ENCODE measurements at places on chromosomes 6 and 20.

DNA sequence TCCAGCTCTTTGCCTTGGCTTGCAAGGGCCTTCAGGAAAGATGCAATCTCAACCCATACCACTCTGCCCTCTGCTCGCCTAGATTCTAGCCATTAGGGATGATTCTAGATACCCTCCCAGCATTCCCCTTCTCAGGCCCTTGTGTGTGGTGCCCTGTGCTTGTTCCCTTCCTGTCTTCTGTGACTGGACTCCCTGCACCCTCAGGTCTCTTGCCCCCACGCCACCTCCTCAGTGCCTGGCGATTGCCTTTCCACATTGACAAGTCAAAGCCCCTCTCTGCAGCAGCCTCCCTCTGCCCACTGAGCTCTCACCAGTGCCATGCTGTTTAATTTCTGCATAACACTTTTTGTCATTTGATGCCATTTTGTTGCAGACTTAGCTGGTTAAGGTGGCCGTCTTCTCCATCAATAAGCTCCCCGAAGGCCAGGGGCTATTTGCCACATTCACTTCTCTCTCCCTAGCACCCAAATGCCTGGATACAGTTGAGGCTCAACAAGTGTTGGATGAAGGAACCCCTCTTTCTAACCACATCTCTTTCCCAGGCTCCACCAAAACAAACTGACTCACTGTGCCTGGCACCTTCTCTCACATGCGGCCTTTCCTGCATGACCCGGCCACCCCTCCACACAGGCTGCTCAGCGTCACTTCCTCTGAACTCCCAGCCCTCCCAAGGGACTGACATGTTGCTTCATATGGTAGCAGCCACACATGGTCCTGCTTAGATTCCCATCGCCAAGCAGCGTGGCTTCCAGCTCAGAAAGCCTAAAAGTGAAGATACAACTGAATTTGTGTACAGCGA, 4.6 kb upstream of the TXNDC5 start:
- no peak for DNase-seq

GRCh38 chr20:57326667-57327455, 2.7 kb upstream of the SPO11 start:
- no peak for DNase-seq

- no peak for DNase-seq
Observed at GRCh38 chr6:136582711-136583471, 32.7 kb upstream of the MAP7 start.

DNA sequence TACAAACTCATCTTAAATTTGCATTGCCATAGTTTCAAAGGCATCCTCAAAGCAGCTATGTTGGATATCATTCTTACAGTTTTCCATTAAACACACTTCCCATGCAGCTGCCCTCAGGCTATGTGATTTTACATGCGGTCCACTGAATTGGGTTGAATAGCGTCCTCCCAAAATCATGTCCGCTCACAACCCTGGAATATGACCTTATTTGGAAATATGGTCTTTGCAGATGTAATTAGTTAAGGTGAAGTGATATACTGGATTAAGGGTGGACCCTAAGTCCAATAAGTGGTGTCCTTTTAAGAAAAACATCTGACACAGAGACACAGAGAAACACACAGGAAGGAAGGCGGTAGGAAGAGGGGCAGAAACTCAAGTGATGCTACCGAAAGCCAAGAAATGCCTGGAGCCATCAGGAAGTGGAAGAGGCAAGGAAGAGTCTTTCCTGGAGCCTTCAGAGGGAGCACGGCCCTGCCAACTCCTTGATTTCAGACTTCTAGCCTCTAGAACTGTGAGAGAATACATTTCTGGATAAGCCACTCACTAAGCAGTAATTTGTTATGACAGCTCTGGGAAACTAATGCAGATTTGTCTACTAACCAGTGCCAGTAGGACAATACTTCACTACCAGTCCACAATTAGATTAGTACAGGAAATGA, 42.7 kb upstream of the NHSL1 start:
- DNase-seq: no peak

- DNase-seq: no peak
Observed at GRCh38 chr20:58991715-58992114, 10.7 kb downstream of the NELFCD start.

- no peak for DNase-seq
Observed at GRCh38 chr6:125983246-125983945, 2.9 kb upstream of the TRMT11 start.

DNA sequence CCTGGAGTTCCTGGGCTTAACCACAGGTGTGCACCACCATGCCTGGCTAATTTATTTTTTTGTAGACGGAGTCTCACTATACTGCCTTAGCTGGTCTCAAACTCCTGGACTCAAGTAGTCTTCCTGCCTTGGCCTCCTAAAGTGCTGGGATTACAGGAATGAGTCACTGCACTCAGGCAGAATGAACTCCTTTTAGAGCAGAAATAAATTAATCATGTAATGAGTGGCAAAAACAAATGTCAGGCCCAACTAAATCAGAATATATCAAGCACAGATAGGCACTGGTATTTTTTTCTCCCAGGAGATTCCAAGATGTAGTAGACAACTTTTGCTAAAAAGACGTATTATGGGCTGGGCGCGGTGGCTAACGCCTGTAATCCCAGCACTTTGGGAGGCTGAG, 2.6 kb downstream of the RPS10 start:
- no peak for DNase-seq

DNA sequence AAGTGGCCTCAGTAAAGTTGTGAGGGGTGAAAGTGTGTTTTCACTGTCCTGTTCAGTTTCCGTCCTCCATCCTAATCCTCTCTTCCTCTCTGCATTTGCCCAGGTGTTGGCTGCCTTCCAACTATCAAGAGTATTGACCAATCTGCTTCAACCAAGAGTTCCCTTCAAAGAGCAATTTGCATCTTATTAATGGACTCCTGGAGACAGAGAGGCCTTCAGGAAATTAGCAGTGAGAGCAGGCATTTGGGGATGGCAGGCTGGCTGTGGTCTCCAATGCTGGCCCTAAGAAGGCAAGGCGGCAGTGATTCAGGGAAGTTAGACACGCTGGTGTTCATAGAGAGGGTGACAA, 77.2 kb downstream of the GPR6 start:
- no peak for DNase-seq

GRCh38 chr6:2124260-2124709, 121.1 kb downstream of the GMDS start:
- DNase-seq: no peak

DNA sequence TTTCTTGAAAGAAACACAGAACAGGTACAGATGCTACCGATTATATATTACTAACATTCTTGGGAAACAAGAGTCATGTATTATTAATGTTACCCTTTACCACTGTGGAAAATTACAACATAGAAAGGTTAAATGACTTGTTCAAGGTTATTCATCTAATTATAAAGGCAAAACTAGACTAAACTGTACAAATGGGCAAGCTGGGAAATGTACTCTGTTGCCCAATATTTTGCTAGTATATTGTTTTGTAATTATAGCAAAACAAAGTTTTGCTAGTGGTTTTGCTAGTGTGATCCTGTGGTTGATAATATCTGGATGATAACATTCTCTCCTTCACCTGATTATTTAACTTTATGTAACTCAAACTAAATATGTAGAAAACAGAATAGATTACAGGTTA, 96.5 kb downstream of the TINAG start:
- DNase-seq: no peak

- DNase-seq: no peak
Observed at GRCh38 chr20:58148891-58149290, 79.6 kb downstream of the ANKRD60 start.

DNA sequence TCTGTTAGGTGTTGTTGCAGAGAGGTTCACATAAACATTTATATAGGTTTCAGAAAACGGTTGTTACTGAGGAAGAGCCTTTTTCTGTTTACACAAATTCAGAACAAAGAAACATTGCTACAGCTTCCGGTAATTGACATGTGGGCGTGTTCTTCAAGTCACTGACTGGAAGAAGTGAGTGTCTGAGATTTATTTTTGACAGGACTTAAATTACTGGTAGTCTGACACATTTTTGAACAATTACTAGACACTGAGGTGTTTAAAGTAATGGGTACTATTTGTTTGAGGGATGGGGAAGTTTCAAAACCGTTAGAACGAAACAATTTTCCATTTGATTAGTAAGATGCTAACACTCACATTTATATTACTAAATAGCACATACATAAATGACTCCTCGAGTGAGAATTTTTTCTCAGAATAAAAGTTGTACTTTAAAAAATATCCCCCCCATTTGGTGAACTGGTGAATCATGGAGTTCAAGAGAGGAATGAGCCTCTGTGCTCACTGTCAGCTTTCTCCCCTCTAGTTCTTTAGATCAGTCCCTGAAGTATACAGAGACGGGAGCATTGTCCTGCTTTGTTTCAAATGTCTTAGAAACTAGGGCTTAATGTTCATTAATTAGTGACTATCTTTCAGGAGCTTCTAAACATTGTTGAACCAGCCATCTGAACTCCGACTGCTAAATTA, 98.7 kb downstream of the TSHZ2 start:
- DNase-seq: no peak

DNA sequence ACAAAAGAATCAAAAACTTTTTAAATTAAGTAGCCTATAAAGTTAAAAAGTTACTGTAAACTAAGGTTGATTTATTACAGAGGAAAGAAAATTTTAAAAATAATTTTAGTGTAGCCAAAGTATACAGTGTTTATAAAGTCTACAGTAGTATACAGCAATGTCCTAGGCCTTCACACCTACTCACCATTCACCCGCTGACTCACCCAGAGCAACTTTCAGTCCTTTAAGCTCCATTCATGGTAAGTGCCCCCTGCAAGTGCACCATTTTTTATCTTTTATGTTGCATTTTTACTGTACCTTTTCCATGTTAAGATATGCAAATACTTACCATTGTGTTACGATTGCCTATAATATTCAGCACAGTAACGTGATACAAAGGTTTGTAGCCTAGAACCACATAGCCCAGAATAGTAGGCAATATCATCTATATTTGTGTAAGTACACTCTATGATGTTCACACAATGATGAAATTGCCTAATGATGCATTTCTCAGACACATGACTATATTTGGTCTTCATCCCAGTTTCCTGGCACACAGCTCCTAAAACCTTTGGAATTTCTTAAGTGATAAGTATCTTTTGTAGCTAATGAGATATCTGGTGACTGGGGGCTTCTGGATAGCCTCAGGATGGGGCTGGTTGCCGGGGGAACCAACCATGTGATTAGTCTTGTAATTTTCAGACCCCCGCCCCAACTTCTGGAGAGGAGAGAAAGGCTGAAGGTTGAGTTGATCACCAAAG, 111.0 kb downstream of the MRPL14 start:
- DNase-seq: no peak

GRCh38 chr6:154481521-154482013, 28.9 kb downstream of the CNKSR3 start:
- no peak for DNase-seq

GRCh38 chr6:155333414-155333813, 19.1 kb upstream of the TFB1M start:
- DNase-seq: no peak

DNA sequence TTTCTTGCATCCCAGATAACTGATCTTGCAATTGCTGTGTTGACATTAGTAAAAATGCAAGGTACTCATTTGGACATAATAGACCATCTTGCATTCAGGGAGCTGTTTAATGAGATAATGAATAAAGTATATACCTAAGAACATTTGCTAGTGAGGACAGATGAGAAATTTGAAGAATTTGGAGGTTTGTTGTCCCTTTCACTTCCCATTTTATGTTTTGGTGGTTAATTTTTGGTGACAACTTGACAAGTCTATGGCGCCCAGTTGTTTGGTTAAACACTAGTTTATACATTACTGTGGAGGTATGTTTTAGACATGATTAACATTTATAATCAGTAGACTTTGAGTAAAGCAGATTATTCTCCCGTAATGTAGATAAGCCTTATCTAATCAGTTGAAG, 300.2 kb upstream of the SYNCRIP start:
- no peak for DNase-seq

DNA sequence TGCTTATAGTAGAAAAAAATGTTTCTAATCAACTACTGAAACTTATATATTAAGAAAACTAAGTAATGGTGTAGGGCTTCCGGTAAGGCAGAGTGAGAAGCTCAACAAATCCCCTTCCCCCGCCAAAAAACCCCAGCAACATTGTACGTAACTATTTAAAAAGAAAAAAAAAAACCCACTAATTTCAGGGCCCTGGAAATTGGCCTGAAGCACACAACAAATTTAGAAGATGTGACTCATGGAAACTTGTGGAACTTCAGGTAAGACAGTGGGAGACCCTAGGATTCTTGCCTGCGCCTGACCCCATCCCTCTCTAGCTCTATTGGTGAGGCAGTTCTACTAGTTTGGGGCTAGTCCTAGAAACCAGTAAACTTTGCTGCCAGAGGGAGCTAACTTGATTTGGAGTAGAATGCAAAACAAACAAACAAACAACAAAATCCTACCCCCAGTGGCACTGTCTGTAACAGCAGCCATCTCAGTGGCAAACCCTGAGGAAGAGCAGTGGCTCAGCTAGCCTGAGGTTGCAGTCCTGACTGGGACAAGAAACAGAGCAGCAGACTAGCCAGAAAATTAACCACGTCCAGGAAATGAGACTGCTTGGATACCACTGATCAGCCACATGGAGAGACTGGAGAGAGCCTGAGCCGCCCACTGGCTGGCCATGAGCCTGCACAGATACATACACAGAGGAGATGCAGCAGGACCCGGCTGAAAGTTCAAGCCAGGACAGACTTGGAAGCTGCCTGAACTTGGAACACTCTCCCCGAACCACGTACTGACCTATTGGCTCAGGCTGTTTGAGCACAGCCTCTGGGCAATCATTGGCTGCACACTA, 135.1 kb downstream of the TBXT start:
- DNase-seq: no peak

DNA sequence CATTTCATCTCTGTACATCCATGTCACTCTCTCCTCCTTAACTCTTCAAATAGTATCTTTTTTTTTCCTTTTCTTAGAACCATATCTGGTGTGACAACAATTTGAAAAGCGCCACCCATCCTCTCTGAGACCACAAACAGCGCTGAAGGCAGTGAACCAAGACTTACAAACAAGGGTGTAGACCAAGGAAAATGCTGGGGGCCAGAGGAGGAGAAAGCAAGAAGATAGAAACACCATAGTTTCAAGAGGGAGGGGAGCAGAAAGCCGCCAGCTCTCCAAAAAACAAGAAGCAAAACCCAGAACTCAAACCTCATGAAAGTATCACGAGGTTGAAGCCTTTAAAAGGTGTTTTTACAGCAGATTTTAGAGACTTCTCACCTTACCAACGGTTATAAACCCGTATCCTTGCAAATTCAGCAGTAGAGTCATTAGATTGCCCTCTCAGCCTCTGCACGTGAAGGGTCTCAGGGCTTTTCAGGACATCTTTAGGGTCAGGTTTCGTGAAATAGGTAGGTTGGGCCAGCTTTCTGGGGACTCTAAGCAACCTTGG, 13.3 kb upstream of the RIPOR2 start:
- no peak for DNase-seq

- DNase-seq: no peak
Observed at GRCh38 chr6:26545627-26546026, 7.5 kb downstream of the HMGN4 start.

GRCh38 chr6:53300656-53301551, 47.8 kb downstream of the ELOVL5 start:
- no peak for DNase-seq

GRCh38 chr20:29762620-29763019, 1494.8 kb upstream of the DEFB115 start:
- DNase-seq: no peak
